ENCODE measurements at places on chromosomes 7 and 10.

DNA sequence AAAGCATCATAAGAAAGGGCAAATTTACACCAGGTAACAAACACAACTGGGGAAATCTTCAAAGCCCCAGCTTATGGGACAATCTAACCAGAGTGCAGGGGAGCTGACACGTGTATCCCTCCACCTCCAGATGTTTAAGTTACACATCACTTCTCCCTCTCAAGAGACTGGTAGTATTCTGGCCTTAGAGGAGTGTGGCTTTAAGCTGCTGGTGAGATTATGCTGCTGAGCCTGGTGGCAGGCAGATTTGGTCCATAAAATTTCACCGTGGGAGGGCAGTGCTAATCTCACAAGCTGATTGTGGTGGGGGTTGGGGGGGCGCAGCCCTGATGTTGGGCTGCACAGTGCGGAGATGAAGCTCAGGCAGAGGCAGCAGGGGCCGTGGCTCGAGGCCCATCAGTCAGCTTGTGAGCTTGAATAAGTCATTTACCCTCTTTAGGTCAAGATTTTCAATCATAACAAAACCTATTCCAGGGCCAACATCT, 431.0 kb upstream of the GALNT17 start:
- DNase-seq = no peak

DNA sequence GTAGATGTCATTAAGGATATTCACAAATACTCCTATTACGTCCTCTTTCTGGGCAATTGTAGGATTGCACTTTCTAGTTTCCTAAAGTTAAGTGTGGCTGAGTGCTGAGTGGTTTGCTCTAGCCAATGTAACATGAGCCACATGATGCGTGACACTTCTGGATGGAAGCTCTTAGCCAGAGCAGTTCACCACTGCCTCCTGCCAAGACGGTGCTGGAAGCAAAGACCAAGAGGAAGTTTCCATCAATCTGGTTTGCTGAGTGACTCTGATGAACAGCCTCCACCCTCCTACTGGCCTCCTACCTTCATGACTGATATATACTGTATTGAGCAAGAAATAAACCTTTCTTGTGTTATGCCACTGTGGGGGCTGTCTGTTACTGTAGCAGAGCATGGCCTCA, 318.1 kb downstream of the KCNMA1 start:
- DNase-seq = no peak

DNA sequence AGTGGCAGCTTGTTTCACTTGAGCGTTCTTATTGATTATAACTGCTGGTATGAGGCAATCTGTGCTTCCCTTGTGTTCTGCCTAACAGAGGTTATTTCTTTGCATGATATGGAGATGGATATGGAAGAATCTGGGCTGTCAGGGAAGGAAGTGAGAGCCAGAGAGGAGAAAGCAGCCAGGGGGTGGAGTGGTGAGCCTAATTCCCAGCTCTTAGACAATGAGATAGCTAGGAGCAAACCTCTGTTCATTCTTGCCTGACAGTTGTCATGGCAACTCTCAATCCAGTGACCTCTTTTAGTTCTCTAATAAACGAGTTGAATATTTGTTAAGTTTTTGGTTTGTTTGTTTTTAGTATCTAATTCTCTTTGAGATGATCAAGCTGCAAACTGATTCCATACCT, 214.3 kb downstream of the NRG3 start:
- DNase-seq = no peak

DNA sequence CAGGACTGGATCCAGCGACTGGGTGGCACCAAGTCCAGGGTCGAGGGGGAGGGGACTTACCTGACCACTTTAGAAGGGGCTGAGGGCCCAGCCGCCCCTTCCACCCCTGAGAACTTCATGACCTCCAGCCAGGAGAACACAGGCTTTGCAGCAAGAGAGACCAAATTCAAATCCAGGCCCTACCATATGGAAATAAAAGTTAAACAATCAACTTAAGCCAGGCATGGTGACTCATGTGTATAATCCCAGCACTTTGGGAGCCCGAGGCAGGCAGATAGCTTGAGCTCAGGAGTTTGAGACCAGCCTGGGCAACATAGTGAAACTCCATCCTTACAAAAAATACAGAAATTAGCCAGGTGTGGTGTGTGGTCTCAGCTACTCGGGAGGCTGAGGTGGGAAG, 61.9 kb downstream of the COL13A1 start:
- no peak for DNase-seq

DNA sequence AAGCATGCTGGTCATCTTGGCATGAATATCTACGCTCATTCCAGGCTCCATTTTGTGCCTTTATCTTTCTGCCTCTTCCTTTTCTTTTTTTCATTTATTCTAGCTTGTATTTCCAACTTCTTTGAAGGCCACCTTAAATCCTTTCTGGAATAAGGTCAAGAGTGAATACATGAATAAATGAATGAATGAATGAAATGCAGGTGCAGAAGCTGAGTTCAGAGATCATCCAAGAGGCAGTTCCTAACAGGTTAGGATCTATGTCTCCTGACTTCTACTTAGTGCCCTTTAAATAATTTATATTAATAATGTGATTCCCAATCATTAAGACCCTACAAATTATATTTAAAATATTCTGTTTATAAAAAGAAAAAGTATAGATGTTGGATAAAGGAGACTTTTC, 125.9 kb downstream of the PIP4K2A start:
- no peak for DNase-seq

DNA sequence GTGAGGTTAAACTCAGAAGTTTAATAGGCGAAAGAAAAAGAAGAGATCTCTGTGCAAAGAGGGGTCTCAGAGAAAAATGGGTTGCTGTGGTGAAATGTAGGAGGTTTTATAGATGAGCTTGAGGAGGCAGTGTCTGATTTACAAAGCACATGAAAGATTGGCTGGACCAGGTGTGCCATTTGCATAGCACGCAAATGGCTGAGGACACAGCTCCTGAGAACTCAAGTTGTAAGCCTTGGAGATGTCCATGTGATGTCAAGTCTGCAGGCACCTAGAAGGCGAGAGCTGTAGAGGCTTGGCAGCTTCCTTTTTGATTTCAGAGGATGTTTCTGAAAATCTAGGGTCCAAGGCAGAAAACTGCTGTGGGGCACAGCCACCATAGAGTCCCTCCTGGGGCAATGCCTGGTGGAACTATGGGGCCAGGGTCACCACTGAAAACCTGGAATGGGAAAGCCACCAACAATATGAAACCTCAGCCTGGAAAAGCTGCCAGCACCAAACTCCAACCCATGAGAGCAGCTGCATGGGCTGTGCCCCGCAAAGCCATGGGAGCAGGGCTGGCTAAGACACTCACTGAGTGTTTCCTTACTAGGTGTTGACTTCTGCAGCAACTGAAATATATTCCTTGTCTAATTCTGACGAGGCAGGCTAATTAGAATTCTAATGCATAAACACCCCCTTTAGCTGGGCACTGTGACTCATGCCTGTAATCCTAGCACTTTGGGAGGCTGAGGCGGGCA, 96.9 kb upstream of the TNS3 start:
- DNase-seq = no peak

DNA sequence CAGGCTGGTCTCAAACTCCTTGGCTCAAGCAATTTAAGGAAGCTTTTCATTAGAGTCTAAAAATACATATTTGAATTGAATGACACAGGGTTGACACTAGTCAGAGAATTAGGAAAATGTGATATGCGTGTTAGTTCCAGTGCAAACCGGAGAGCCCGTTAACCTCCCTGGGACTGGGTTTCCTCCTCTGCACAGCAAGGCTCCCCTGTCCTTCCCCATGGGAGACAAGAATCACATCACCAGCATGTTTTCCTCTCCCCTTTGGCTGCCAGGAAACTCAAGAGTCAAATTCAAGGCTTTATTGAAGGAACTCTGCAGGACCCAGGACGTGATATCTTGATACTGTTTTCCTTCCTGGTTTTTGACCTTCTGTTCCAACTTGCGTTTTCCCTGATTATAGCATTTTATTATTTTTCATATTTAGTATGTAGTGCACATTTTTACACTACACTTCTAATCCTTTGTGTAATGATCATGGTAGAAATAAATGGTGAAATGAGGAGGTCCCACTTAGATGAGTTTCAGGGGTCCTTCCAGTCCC, 24.9 kb downstream of the GSTO2 start:
- no peak for DNase-seq

GRCh38 chr10:120345186-120345585, 111.8 kb upstream of the PLPP4 start:
- DNase-seq = no peak

DNA sequence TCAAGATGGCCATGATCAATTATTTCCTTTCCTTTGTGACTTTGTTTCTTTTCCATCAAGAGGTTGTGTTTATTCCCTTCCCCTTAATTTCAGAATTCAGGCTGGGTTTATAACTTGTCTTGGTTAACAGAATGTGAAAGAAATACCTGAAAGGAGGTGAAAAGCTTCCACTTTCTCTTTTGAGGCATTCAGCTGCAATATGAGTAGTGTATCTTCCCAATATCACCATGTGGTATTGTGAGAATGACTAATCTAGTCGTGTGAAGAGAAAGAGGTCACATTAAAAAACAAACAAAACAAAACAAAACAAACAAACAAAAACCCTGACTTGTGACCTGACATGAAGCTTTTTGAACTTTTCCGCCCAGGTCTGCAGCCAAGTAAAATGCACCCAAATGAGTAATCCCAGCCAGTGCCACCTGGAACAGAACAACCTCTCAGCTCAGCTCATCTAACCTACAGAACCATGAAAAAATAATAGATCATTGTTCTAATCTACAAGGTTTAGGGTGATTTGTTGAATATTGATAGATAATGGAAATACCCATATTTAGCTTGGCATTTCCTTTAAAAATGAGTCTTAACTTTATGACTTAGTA, 70.8 kb upstream of the TEX47 start:
- no peak for DNase-seq

- DNase-seq = no peak
These were observed 57.0 kb downstream of the MALSU1 start for GRCh38 chr7:23356168-23356567.

GRCh38 chr7:87318741-87319140, 26.7 kb upstream of the CROT start:
- DNase-seq = no peak

DNA sequence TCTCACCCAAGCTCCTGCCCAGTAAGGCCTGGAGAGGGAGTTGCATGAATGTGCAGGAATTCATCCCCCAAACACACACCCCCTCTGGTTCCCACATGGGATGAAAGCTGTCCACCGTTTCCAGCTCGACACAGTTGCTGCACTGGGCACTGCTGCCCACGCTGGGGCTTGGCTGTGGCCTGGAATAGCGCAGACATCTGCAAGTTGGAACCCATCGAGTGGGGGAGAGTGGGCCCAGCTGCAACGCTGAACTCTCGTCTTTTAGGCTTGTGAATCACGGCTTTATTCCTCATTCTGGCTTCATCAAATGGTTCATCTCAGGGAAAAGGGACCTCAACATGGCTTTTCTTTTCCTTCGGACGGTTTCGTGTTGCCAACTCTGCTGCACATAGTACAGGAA, 264.7 kb downstream of the DNAJB6 start:
- DNase-seq = no peak

- no peak for DNase-seq
These were observed 17.5 kb upstream of the PLAU start for GRCh38 chr10:73893426-73893825.

DNA sequence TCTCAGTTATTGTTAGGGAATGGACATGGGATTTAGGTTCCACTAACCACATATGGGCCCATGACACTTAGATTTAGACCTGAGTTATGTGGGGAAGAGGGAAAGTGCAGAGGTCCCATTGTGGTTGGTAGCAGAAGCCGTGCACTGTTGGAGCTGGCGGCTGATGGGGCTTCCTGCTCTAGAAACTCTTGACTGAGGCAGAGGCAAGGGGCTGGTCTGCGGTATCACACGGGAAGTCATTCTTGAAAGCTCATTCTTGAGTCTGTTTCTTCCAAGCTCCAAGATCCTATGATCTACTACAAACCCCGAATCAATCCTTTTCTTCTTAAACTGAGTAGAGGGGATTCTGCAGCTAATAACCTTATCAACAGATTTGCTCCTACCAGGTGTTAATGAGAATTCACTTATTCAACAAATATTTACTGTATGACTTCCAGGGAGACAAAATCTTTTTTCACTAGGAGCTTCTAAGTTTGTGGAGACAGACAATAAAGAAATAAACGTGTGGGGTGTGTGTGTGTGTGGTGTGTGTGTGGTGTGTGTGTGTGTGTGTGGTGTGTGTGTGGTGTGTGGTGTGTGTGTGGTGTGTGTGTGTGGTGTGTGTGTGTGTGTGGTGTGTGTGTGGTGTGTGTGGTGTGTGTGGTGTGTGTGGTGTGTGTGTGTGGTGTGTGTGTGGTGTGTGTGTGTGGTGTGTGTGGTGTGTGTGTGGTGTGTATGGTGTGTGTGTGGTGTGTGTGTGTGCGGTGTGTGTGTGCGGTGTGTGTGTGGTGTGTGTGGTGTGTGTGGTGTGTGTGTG, 57.1 kb downstream of the AOC1 start:
- DNase-seq = no peak

GRCh38 chr10:90969121-90969534, 48.2 kb upstream of the ANKRD1 start:
- DNase-seq = no peak

- no peak for DNase-seq
These were observed 113.5 kb downstream of the KLF6 start for GRCh38 chr10:3671386-3671955.

GRCh38 chr10:111281516-111281915, 204.7 kb downstream of the ADRA2A start:
- no peak for DNase-seq

- DNase-seq = no peak
These were observed 303.9 kb downstream of the SDHAF3 start for GRCh38 chr7:97421307-97421930.

DNA sequence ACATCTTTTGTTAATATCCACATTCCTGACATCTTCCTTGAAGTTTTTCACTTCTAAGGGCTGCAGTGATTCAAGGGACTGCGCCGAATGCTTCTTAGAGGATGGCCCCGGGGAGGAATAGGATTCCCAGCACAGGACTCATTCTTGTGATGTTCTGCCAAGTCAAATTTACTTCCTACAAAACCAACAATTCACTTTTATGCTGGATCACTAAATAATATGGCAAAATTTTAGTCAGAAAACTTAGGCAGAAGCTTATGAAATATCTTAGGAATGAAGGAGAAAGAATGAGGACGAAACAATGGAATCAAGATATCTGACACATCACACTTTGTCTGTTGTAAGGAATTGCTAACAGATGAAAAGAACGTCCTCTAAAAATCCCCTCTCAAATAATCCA, 151.5 kb downstream of the JAZF1 start:
- DNase-seq = no peak

- no peak for DNase-seq
These were observed 28.9 kb upstream of the STK17A start for GRCh38 chr7:43553999-43554398.

- DNase-seq = no peak
These were observed at the start of gene HK1 for GRCh38 chr10:69278446-69278963. Gene HK1 (plus strand): TSS chr10:69278496.

- DNase-seq = no peak
These were observed 35.4 kb downstream of the CROT start for GRCh38 chr7:87380905-87381304.

DNA sequence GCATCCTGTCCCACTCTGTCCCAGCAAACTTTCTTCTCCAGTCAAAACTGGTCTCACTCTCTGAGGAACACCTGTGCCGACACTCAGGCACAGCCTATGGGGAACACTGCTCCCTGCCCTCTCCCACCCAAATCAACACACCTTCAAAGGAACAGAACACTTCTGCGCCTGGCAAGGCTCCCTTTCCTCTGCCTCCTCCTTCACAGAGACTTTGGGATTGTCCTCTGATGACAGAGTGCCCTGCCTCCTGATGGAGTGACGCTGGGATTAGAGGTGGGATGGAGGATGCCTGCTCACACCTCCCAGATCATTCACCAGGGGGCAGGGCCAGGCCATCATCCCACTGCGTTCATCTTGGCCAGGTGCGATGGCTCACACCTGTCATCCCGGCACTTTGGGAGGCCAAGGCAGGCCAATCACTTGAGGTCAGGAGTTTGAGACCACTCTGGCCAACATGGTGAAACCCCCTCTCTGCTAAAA, 26.5 kb downstream of the KLF6 start:
- DNase-seq = no peak
